ENCODE measurements at places on chromosomes 2 and 18. TPM values are rescaled to one million over a fixed set of nuclear protein-coding genes. Genes with fewer than 3 reads are reported as not detected.
A peak's percentile ranks its signal among the peaks of the same experiment; 100 is the strongest.

The EDAR gene
- total RNA-seq: not detected

The ASXL3 gene
- total RNA-seq: 1.7 TPM

GRCh38 chr2:112317303-112318158 is 42.1 kb downstream of the ZC3H6 start:
- DNase-seq: peak; percentile 35

DNA sequence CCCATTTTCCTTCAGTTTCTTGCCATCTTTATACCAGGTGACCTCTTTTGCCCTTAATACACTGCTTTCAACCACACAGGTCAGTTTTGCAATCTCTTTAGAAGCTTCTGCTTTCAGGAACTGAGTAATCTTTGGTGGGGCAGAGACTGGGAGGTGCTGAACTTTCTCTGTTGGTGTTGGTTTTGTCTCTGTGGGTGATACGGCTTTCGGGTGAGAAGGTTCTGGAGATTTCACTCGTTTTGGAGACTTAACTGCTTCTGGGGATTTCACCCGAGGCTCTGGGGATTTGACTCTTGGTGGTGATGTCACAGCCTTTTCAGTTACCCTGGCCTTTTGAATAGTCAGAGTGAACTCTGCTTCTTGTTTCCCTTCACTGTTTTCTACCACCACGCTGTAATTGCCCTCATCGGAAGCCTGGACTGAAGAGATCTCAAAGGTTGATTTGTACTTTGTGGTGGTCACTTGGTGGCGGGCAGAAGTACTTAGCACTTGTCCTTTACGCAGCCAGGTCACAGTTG is 50.4 kb downstream of the PLEKHA3 start:
- DNase-seq: no peak
